CD8-positive, alpha-beta memory T cell (primary cell): ENCODE measurements at places on chromosomes 3 and 15. TPM values are rescaled to one million over a fixed set of nuclear protein-coding genes. Genes with fewer than 3 reads are reported as not detected.

The MYO5C gene
- total RNA-seq = 0.33 TPM

The ST8SIA2 gene
- total RNA-seq = not detected

The ADGRG7 gene
- total RNA-seq = not detected

- H3K4me3 ChIP-seq = no peak overlapping the region
- peaks cover 47% of the 10 kb centered on the region for H3K27me3 ChIP-seq
- no peak overlapping the region for H3K27ac ChIP-seq
- H3K36me3 ChIP-seq = no peaks in the 10 kb centered on the region
- peaks cover 11% of the 10 kb centered on the region for H3K4me1 ChIP-seq
- DNase-seq = no peak
Measured at GRCh38 chr3:45796902-45797637, 734 bp upstream of the SLC6A20 start.

GRCh38 chr15:70035719-70036077, 62.0 kb downstream of the TLE3 start:
- H3K27me3 ChIP-seq = no peaks in the 10 kb centered on the region
- no peak overlapping the region for H3K4me3 ChIP-seq
- H3K4me1 ChIP-seq = no peaks in the 10 kb centered on the region
- DNase-seq = no peak
- H3K27ac ChIP-seq = no peak overlapping the region
